ENCODE measurements at places on chromosomes 3 and 15. TPM values are rescaled to one million over a fixed set of nuclear protein-coding genes. Genes with fewer than 3 reads are reported as not detected.

WDR93 gene
- total RNA-seq = not detected

SEMA5B gene
- total RNA-seq = 11.0 TPM

ZNF774 gene
- 4.9 TPM for total RNA-seq

TIPARP gene
- 22.5 TPM for total RNA-seq

GATM gene
- 743 TPM for total RNA-seq

CTXN2 gene
- total RNA-seq = not detected

APOD gene
- total RNA-seq = 34.5 TPM

SLC4A7 gene
- 71.5 TPM for total RNA-seq

CTDSPL gene
- 29.4 TPM for total RNA-seq

PCOLCE2 gene
- 0.62 TPM for total RNA-seq

RAD51 gene
- total RNA-seq = 9.2 TPM

ARRDC4 gene
- total RNA-seq = 24.4 TPM
